ENCODE measurements at places on chromosomes 3 and 15. TPM values are rescaled to one million over a fixed set of nuclear protein-coding genes. Genes with fewer than 3 reads are reported as not detected.

The RRP9 gene
- 39.3 TPM for total RNA-seq

The RHOV gene
- total RNA-seq, result 0.25 TPM

DNA sequence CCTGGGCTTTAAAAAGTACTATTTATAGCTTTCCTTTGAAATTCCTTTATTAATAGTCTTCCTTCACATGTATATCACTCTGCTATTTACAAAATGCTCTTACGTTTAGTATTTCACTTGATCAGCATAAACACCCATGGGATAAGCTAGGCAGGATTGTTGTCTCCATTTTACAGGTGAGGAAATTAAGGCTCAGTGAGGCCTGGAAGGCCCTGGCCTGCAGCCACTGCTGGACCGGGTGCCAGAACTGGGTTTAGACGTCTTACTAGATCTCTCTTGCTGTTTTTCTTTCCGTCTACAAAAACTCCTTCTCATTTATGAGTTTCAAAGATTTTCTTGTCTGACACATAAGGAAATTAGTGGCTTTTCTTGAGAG is 236.4 kb downstream of the LPP start:
- DNase-seq, result no peak

The LRRC34 gene
- 3.8 TPM for total RNA-seq

GRCh38 chr3:98778383-98778782 is 15.2 kb downstream of the ST3GAL6 start:
- DNase-seq, result no peak

The SPSB4 gene
- not detected for total RNA-seq

Measured in activated CD4-positive, alpha-beta T cell treated with anti-CD3 and anti-CD28 coated beads for 36 hours (primary cell).